Left kidney (tissue), 8 donors: ENCODE measurements at places on chromosomes 2 and 18.

GRCh38 chr2:113406114-113406513 is 31.4 kb upstream of the ZNG1B start:
- DNase-seq, result no peak

DNA sequence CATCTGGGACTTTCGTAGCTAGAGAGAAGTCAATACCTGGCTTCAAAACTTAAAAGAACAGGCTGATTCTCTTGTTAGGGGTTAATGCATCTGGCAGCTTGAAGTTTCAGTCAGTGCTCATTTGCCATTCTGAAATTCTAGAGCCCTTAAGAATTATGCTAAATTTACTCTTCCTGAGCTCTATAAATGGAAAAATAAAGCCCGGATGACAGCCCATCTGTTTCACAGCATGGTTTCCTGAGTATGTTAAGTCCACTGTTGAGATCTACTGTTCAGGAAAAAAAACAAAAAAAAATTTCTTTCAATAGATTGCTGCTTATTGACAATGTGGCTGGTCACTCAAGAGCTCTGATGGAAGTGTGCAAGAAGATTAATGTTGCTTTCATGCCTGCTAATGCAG is 101.3 kb upstream of the RPE start:
- DNase-seq, result no peak

DNA sequence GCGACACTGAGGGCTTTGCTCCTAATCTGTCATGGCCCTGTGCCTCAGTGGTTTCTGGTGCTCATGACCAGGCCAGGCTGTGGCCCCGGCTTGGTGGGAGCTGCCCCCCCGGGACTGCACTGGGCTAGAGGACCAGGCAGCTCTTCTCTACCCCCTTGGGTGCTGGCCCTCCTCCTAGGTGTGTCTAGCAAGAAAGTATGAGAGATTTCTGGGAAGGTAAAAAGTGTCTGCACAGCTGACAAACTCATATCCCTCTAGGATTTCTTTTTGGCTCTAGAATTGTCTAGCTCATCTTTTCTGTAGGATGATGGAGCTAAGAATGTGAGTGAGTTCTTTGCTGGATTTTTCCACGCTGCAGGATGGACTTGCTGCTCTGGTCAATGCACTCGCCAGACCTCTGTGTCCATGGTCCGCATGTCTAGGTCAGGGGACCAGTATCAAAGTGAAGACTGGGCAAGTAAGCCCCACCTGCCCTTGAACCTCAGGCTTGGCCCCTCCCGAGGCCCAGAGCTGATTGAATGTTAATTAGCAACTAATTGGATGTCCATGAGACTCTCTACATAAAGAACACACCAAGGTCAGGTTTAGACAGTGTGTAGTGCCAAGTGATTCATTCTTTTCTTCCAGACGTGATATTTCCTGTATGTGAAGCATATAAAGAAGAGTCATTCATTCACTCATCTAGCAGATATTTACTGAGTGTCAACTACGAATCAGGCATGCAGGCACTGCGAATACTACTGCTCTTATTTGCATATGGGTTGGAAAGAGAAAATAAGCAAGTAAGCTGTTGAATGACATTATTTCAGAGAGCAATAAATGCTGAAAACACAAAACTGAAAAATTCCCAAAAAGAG is 15.6 kb upstream of the PSD4 start:
- no peak for DNase-seq

GRCh38 chr2:168439536-168439935 is 16.5 kb upstream of the CERS6 start:
- no peak for DNase-seq

DNA sequence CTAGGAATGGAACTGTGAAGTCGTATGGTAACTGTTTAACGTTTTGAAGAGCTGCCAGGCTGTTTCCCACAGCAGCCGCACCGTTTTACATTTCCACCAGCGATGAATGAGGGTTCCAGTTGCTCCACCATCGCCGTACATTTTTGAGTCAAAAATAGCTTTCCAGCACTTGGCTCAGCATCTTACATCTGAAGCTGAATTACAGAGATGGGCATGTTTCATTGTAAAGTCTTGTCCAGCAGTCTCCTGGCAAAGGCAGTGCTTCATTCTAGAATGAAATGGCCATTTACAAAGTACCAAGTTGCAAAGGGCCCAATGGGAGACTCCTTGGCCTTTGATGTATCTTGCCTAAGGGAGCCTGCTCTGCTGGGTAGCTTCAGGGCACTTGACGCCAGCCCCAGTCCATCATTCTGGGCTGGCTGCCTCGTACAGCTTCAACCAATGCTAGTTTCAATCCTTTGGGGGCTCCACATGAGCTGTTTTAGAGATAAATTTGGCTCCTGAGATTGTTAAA is 45.1 kb downstream of the ATIC start:
- DNase-seq, result no peak

DNA sequence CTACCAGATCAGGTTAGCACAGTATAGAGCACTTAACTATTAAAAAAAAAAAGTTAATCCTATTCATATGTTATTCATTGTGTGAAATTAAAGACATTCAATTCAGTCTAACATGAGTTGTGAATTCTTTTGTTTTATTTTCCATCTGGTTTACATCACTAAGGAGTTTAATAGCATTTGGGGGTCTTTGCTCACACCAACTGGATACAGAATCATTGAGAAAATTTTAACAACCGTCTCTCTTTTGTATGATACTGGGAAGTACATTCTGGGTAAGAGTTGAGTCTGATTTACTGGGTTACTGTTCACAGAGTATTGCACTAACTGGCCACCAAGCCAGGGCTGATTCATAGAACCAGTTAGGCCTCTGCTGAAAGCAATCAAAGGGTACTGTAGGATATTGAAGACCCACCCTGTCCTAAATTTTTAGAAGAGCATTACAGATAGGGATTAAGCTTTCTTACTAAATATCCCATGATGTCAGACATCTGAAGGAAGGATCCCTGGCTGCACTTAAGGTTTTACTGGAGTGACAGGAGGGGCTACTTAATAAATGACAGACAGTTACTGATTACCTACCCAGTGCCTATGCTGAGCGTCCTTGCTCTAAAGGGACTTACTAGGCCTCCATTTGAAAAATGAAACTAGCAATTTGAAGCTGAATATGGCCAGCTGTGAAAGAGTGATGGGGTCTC is 387.9 kb downstream of the SETBP1 start:
- no peak for DNase-seq

- no peak for DNase-seq
Observed at GRCh38 chr2:85886590-85886989, 2.2 kb downstream of the ST3GAL5 start.

DNA sequence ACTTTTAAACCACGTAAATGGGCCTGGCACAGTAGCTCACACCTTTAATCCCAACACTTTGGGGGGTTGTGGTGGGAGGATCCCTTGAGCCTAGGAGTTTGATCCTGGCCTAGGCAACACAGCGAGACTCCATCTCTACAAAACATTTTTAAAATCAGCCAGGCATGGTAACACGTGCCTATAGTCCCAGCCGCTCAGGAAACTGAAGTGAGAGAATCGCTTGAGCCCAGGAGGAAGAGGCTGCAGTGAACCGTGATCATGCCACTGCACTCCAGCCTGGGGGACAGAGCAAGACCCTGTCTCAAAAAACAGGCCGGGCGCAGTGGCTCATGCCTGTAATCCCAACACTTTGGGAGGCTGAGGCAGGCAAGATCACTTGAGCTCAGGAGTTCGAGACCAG is 12.2 kb downstream of the ROCK1 start:
- DNase-seq, result peak; percentile 8

DNA sequence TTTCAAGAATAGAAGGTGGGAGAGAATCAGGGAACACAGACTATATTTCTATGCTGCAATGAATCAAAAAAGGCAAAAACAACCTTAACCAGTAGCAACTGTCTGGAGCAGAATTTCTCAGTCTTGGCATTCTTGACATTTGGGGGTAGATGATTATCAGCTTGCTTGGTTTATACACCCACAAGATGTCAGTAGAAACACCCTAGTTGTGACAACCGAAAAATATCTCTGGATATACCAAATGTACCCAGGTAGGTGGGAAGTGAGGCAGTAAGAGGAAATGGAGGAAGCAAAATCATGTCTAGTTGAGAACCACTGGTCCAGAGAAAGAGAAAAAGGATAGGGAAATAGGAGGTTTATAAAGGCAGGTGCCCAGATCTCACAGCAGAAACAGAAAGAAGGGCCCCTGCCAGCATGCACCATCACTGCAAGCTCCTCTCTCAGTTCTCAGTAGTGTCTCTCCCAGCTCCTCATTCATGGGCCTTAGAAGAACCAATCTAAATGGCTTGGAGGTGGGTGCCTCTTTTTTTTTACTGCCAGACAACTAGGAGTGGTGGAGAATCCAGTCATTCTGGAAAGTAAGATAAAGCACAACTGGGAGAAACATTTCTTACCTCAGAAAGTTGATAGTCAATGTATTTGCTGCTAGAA is 50.4 kb downstream of the MBD2 start:
- no peak for DNase-seq

- DNase-seq, result no peak
Observed at GRCh38 chr2:222296311-222296741, 2.5 kb downstream of the PAX3 start.

DNA sequence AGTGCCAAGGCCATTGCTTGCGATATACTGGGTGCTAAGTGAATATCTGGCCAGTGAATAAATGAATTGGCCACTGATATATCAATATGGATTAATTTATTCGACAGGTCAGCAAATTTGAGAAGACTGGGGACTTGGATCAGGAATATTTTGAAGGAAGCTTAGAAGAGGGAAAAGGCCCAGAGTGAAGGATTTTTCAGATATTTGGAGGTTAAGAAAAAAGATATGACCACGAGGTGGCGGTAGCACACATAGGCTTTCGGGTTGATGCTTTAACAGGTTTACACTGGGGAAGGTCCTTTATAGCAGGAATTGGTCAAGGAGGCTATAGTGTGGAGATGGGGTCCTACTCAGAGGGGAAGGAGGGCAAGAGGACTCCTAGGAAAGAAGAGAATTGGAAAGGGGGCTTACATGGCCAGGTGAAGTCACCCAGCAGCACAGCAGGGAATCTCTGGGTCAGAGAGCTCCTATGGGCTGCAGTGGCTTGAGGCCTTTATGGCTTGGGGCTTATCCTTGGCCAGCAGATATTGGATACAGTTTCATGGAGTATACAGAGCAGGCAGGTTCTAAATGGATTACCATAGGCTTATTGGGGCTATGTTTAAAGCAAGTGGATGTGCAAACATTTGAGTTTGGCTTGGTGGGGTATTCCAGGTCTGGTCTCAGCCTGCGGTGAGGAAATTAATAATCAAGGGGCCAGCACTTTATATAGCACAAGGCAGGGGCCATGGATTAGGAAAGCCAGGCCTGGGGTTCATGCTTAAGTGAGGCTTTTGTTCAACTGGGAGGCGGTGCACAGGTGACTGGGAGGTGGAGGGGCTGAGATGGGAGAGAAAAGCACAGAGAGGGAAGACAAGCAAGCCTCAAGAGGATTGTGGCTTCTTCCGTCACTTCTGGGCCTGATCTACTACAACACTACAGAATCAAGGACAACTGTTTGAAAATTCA is 9.7 kb downstream of the IL1RN start:
- DNase-seq, result peak; percentile 61

DNA sequence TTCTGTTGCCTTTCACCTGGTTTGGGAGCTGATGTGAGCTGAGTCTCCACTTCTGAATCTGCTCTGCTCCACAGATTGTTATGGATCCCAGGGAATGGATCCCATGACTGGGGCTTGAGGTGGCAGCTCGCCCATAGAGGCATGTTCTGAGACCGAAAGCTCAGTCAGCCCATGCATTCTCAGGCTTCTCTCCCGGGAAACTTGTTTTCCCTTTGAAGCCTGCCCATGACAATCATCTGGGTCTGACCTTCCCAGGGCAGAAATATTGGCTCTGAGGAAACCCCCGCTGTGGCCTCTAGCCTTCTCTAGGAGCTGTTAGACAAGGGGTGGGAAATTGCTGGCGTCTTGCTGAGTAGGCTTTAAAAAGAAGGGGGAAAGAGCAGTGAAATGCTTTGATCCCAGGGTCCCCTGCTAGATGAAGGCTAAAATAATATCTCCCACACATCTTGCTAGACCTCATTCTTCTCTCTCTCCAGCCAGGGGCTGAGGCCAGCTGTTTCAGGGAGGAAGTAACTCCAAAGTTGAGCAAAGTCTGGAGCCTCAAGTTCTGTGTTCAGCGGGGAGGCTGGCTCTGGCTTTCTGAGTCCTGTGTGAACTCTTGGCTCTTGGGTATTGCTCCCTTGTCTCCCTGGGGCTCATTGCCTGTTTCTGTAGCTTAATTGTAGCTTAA is 2.0 kb downstream of the VAMP8 start:
- no peak for DNase-seq
